ENCODE measurements at places on chromosomes 1 and 21.

GRCh38 chr1:14659913-14660312, 61.4 kb downstream of the KAZN start:
- no peak for DNase-seq

GRCh38 chr1:114315631-114316030, 162.0 kb upstream of the SYT6 start:
- no peak for DNase-seq

- no peak for DNase-seq
Measured at GRCh38 chr1:169867012-169867675, 26.6 kb downstream of the SCYL3 start.

GRCh38 chr1:236000781-236001180, 64.1 kb downstream of the NID1 start:
- no peak for DNase-seq

DNA sequence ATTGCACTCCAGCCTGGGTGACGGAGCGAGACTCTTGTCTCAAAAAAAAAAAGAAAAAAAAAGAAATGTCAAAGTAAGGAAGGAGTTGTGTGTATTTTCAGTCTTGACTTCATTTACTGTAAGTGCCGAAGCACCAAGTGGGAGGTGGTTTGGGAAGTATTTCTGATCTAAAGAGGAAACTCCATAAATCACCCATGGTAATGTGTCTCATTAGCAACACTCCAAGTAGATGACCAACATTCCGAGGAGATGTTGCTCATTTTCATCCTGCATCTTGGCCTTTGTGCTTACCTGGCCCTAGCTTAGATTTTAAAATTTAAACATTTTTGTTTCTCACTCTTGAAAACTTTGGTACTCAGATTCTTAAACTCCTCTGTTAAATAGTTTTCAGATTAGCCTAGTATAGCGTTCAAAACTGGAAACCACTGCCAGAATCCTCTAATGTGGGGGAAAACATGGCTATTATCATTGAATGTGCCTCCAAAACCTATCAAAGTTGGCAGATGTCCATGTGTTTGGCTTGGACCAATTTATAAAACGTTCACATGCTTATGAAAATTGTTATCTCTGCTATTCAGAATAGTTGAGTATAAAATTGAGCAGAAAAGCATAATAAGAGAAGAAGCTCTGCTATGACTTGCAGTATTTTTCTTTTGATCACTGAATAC, 110.4 kb downstream of the NFIA start:
- no peak for DNase-seq

GRCh38 chr1:34683616-34684015, 71.2 kb upstream of the GJB5 start:
- DNase-seq, result no peak

- no peak for DNase-seq
Measured at GRCh38 chr21:43374228-43374885, 52.6 kb downstream of the SIK1 start.

DNA sequence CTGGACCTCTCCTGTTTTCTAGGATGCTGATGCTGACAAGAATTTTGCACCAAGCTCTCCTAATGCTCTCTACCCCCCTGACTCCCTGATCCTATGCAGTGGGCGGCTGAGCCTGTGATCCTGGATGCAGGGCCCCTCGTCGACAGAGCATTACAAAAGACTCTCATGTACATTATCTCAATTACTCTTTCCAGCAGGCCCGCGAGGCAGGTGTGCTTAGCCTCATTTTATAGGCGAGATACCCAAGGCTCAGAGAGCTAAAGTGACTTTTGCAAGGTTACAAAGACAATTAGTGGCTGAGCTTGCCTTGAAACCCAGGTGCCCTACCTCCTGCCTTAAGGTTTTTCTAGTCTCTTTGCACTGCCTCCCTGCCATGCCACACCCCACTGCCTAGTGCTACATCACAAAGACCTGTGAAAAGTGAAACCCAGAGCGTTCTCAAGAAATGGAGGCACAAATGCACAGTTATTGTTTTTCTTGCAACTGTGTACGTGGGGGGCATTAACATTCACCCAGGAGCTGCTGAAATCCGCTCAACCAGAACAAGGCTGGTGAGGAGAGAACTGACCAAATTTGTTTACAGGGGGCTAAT, 10.0 kb upstream of the C8A start:
- DNase-seq, result no peak

DNA sequence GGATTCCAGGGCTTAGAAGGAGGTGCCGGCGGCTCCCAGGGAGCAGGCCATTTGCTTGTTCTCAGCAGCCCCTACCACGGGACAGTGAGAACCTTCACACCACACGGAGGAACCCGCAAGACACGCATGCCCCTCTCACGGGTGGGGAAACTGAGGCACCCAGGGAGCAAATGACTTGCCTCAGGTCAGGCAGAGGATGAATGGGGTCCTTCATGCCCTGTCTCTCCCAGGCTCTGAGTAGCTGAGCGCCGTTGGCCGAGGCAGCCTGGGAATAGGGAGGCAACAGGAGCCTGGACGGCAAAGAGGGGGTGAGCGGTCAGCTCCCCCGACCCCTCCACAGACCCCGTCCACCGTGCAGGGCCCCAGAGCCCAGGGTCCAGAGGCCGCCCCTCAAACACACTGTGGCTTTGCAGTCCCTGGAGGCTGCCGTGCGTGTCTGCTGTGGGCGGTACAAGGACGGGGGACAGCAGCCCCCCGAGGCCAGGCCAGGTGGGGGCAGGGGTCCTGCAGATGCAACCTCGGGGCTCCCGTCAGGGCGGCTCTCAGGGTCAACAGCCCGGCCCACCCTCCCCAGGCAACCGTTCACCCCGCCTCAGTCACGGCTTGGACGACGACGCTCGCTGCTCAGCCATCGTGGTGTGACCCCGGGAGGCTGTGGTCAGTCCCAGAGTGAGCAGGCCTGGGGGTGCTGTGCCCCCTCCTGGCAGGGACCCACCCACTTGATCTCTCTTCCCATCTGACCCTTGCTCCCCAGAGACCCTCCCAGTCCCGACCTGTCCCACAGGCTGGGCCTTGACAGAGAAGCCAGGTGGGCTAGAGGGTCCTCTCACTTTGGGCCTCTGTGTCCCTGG, 15.8 kb upstream of the COL6A2 start:
- DNase-seq, result no peak

GRCh38 chr1:152599934-152600333, at the start of gene LCE3C:
LCE3C (plus strand) TSS chr1:152600234; CDS start chr1:152600732, 498 bp downstream.
- no peak for DNase-seq

- no peak for DNase-seq
Measured at GRCh38 chr1:96804648-96805047, 83.1 kb downstream of the PTBP2 start.

DNA sequence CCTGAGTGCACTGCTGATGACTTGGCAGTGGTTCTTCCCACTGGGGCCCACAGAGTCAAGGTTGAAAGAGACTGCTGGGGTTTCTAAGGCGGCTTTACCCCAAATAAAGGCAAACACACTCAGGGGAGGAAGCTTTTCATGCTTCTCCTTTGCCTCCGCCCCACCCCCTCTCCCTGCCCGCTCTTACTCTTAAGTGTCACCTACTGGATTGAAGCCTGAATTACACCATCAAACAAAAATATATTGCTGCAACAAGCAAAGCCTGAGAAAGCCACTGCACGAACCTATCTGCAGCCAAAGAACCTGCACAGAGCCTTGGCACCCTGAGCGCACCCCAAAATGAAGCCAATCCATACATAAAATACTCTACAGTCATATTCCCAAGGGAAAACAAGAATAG, 63.1 kb downstream of the PTGFR start:
- no peak for DNase-seq

DNA sequence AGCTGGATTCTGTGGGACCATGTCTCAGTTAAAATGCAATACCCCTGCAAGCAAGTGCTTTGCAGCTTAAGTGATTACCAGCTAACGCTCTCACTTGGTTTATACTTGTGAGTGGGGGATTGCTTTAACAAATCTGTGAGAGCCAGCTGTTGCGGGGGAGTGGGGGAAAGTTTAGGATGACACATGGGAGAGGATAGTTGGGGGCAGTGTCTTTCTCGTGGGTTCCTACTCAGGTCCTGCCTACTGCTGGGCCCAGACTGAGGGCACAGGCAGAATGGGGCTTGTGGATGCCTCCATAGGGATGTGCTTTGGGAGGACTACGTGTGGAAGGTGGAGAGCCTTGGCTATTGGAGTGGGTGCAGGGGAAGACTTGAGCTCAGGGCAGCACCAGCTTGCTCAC, 60.1 kb downstream of the ELK4 start:
- no peak for DNase-seq

GRCh38 chr1:11138952-11139351, 39.3 kb upstream of the EXOSC10 start:
- peak; percentile 43 for DNase-seq

DNA sequence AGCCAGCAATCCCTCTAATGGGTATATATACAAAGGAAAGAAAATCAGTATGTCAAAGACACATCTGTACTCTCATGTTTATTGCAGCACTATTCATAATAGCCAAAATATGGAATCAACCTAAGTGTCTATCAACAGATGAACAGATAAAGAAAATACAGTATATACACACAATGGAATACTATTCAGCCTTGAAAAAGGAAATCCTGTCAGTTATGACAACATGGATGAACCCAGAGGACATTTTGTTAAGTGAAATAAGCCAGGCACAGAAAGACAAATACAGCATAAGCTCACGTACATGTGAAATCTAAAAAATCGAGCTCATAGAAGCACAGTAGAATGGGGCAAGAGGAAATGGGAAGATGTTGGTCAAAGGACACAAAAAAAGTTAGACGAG, 69.1 kb downstream of the WARS2 start:
- no peak for DNase-seq

DNA sequence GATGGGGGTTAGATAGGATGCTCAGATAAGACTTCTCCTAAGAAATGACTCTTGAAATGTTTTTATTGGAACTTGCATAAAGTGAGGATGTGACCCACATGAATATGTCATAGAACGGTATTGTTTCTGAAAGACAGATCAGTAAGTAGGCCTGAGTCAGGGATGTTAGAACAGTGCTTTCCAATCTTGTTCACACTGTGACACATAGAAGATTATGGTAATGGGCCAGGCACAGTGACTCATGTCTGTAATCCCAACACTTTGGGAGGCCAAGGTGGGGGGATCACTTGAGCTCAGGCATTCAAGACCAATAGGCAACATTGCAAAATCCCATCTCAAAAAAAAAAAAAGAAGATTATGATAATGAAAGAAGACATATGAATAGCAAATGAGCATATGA, 32.9 kb downstream of the FMO4 start:
- DNase-seq, result no peak

DNA sequence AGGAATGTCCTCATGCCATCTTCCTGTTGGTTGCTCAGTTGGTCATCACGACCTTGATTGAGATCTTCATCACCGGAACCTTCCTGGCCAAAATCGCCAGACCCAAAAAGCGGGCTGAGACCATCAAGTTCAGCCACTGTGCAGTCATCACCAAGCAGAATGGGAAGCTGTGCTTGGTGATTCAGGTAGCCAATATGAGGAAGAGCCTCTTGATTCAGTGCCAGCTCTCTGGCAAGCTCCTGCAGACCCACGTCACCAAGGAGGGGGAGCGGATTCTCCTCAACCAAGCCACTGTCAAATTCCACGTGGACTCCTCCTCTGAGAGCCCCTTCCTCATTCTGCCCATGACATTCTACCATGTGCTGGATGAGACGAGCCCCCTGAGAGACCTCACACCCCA, 42.9 kb downstream of the KCNJ15 start:
- DNase-seq, result no peak

DNA sequence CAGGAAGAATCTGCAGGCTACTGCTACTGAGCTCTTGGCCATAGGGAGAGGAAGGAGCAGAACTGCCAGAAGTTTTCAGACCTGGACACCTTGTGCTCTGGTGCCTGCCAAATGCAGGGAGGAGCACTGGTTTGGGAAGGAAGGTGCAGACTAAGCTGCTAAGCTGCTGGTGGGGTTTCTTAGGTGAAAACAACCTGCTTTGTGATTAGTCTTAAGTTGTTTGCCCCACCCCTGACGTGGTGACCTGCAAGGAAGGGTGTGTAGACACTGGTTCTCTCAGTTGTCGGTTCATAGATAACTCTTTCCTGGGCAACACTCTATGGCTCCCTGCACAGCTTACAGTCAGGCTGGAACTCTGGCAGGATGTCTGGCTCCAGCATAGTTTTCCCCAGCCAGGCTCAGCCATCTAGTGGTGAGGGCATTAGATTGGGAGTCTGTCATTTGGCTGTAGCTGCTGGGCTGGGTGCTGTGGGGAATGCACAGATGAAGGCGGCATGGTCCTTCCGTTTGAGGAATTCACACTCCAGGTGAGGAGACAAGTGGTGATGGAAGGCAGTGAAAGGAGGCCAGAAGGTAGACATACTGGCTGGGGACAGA, 10.3 kb upstream of the S100A10 start:
- DNase-seq, result peak; percentile 23

- DNase-seq, result no peak
Measured at GRCh38 chr1:243526180-243526579, 270.3 kb downstream of the SDCCAG8 start.

DNA sequence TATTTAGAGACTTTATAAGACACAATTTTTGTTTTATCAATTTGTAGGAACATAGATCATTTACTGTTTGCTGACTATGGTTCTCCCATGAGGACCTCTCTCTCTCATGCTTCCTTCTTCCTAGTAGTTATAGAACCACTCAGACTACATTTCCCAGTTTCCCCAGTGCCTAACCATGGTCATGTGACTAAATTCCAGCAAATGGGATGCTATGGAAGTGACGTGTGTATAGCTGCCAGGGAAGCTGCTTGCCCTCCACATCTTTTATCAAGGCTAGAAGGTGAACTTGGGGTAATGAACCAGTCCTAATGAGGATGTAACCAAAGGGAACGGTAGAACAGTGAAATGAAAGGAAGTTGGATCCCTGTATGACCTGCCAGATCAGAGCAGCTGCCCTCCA, 184.0 kb downstream of the MIS18A start:
- peak; percentile 42 for DNase-seq

GRCh38 chr1:44707112-44707881, 23.7 kb downstream of the RNU5D-1 start:
- peak; percentile 94 for DNase-seq

DNA sequence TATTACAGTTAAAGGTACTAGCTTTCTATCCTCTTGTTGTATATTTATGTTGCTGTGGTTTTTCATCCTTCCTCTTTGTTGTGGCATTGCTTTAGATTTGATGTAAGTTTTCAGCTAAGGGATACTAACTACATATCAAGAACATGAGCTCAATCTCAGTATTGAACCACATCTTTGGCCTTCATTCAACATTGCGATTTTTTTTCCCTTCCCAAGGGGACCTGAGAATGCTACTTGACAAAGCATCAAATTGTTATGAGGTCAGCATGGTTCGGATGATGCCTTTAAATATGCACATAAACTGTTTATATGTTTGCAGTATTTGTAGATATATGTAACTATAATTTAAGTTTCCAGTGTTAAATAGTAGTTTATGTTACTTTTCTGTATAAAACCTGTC, 31.7 kb upstream of the GPR88 start:
- DNase-seq, result no peak

DNA sequence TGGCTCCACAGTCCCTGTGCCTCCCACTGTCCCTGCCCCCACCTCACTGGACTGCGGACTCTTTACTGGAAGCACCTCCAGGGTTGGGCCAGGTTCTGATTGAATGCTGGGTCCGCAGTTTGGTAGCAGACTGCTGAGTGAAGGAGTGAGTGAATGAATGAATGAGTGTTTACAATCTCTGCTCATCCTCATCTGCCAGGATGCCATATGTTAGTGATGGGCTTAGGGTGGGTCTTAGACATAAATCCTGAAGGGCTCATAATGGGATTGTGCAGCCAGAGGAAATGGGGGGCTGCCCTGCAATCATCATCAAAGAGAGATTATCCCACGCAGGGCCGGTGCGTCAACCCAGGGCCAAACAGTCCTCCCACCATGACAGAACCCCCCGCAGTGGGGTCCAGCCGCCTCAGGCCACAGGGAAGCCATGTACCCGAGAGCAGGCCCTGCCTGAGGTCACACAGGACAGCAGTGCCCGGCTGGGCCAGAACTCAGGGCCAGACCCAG, 26.1 kb downstream of the SLC1A7 start:
- no peak for DNase-seq

Measured in EL (cell line).